HL-60 (cell line): ENCODE measurements at places on chromosomes 4 and X.

GRCh38 chr4:99615170-99615820, 40.7 kb downstream of the MTTP start:
- DNase-seq: no peak

DNA sequence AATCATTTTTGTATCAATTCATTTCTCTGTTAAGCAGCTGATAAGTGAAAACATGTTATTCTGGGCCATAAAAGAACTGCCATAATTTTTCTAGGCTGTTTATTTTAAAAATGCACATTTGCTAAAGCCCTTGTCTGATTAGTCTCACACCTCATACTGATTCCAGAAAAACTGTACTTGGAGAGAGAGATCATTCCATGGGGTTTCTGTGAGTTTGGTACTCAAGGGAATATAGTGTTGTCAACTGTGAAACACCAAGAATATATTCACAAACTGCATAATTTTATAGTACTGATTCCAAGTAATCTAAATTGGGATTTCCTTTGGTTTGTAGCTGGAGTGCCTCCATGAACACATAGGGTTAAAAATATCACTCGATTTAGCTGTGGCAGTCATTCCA, 547.6 kb downstream of the RPA4 start:
- DNase-seq: no peak

- no peak for DNase-seq
Measured at GRCh38 chr4:26877961-26878360, 17.3 kb downstream of the STIM2 start.

GRCh38 chrX:77776659-77777058, 9.4 kb downstream of the ATRX start:
- DNase-seq: no peak

DNA sequence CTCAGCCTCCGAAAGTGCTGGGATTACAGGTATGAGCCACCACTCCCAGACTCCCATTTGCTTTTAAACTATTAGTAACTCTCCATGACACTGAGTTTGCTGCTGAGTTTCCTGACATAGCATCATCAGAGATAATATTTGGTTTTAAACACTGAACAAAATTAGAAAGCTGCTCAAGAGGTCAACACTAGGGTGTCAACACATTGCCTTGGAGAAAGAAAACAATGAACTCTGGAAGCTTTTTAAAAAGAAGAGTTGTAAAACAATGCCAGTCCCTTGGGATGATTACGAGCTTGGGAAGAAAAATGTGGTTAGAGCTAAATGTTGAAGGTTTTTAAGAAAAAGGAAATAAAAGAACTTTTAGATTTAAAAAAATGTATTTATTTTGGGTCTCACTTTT, 264.8 kb downstream of the CAMK2D start:
- DNase-seq: no peak

DNA sequence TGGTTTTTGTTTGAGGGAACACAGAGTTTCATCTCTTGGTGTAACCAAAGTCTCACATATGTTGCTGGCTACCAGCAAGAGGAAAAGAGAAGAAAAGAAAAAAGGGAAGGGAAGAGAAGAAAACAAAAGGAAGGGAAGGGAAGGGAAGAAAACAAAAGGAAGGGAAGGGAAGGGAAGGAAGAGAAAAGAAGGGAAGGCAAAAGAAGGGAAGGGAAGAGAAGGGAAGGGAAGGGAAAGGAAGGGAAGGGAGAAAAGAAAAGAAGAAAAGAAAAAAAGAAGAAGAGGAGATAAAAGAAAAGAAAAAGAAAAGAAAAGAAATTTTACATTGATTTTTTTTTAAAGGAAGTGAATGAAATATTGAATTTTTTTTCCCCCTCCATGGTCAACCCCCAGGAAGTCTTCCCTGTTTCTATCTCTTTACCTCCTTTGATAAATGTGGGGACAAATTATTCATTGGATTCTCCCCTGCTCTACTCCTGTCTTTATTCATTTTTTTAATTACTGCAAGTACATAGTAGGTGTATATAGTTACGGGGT, 228.0 kb downstream of the SHOX start:
- DNase-seq: no peak

DNA sequence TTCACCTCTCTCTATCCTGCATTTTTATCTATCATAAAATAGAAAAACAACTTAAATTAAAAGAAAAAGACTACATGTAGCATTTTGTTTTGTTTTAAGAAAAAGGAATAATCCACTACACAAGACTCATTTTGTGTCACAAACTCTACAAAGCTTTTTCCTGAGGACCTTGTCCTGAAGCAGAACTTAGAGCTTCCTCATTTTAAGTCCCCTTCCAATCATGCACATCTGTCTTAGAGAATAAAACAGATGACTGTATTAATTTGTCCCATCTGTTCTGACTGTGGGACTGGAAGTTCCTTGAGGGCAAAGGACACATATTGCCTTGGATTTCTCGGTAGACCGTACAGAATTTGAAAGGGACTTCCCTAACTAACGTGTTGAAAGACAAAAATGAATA, 218.5 kb downstream of the COL25A1 start:
- no peak for DNase-seq
